ENCODE measurements at places on chromosomes 16 and 17.

GRCh38 chr17:73968680-73969079 lies 234.8 kb upstream of the RPL38 start:
- no peak for DNase-seq

- no peak for DNase-seq
Measured at GRCh38 chr17:78677303-78678221, 100.4 kb upstream of the DNAH17 start.

DNA sequence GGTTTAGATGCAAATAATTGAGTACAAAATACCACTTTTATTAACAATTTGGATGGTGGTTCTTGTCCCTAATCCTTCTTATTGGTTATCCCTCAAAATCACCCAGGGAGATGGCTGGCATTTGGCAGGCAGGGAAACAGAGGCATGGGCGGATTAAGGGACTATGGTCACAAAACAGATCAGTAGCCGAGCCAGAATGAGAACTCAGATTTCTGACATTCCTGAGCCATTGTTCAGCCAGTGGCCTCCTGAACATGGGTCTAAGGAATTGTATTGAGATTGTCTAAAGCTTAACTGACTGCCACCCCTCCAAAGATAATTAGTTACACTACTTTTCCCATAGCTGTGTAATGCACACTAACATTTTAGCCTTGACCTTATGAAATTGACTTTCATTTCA lies 88.4 kb downstream of the CHD9NB start:
- no peak for DNase-seq

DNA sequence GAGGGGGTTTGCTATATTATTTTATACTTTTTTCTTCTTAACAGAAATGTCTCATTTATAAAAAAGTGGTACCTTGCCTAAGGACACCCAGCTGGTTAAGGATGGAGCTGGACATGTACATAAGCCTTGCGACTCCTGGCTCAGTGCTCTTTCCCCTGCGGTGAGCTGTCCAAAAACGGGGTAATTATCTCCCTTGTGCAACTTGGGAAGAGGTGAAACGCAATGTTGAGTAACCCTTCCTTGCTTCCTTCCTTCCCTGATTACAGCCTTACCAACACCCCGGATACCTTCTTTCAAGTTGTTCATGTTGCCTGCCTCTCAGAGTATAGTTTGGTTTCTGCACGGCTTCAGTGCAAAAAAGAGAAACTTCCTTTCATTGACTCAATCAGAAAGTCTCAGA lies 94.1 kb upstream of the XYLT1 start:
- DNase-seq = no peak

- no peak for DNase-seq
Measured at GRCh38 chr17:29155227-29155965, 24.8 kb downstream of the MYO18A start.

DNA sequence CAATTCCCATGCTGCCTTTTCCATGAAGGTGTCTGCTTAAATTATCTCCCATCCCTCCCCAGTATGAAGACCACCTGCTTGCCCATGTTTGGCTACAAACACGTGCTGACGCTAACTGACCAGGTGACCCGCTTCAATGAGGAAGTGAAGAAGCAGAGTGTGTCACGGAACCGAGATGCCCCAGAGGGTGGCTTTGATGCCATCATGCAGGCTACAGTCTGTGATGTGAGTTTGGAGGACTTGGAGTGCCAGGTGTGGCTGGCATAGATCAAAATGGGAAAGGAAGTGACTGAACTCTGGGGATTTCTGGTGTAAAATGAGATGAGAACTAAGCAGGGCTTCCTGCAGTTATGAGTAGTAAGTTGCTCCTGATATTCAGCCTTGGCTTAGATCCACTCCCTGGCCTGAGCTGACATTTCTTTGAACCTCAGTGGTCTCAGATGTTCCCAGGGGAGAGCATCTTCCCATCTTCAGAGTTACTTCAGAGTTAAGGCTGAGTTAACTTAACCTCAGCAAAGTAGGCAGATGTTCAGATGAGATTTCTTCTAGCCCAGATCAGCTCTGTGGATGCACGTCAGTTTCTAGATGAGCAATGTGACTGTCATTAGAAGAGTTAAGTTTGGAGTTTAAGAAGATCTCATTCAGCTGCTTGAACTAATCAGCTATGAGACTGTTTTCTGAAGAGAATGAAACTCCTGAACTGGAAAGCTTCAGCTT lies 32.7 kb downstream of the ITGB3 start:
- DNase-seq = no peak

All from GOT3 (cell line).